Calu3 (cell line): ENCODE measurements at places on chromosomes 2 and 18. TPM values are rescaled to one million over a fixed set of nuclear protein-coding genes. Genes with fewer than 3 reads are reported as not detected.
A peak's percentile ranks its signal among the peaks of the same experiment; 100 is the strongest.

DNA sequence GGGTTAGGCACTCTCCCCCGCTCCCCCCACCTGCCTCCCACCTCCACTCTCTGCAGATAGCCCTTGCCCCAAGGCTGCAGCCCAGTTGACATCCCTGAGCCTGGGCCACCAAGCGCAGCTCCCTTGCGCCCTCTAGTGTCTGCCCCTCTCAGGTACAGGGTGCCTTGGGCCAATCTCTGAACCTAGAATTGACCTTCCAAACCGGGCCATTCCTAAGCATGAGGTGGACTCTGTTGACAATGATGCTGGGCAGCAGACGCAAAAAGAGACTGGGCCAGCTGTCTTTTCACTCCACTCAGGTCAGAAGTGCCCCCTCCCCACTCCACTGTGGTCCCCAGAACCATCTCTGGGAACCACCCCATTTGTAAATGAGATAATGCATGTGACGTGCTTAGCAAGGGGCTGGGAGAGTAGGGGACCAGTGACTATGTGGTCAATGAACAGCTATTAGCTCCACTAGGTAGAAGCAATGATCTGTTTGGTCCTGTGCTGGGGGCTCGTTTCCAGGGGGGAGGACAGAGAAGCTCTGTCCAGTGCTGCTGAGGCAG is 43.3 kb upstream of the PLB1 start:
- peaks cover 24% of the 10 kb centered on the region for H3K4me1 ChIP-seq
- H3K4me3 ChIP-seq: no peak overlapping the region
- no peak overlapping the region for H3K27ac ChIP-seq
- DNase-seq: peak; percentile 85
- H3K27me3 ChIP-seq: no peaks in the 10 kb centered on the region

- no peak for DNase-seq
- peaks cover 68% of the 10 kb centered on the region for H3K27me3 ChIP-seq
- no peaks in the 10 kb centered on the region for H3K36me3 ChIP-seq
- no peak overlapping the region for H3K27ac ChIP-seq
- no peak overlapping the region for H3K4me3 ChIP-seq
Measured at GRCh38 chr2:217995731-217996231, 7.0 kb downstream of the TNS1 start.

DNA sequence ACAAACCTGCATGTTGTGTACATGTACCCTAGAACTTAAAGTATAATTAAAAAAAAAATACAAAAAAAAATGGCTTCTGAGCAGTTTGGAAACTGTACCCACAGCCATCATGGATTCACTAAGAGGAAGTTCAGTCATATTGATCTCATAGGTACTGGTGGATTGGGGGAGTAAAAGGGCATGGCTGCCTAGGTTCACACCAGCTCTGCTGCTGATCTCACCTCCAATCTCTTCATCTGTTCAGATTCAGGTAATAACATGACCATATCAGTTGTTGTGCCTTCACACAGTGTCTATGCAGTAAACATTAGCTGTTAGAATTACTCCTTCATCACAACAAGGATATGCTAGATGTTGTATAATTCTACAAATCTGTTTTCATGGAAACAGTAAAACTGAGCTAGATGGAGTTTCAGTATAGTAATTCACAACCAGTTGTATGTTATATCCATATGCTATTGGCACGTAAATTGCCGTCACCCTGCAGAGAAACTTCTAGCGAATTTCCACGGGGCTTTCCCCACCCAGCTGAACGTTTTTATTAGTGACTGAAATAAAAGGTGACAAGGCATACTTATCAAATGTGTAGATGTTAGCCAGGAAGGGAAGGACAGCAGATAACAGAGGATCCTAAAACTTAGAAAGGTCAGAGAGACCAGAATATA is 59.3 kb upstream of the ITM2C start:
- H3K27ac ChIP-seq: no peak overlapping the region
- DNase-seq: no peak
- H3K4me1 ChIP-seq: peaks cover 4% of the 10 kb centered on the region
- H3K36me3 ChIP-seq: peaks cover 31% of the 10 kb centered on the region
- H3K4me3 ChIP-seq: no peak overlapping the region

DNA sequence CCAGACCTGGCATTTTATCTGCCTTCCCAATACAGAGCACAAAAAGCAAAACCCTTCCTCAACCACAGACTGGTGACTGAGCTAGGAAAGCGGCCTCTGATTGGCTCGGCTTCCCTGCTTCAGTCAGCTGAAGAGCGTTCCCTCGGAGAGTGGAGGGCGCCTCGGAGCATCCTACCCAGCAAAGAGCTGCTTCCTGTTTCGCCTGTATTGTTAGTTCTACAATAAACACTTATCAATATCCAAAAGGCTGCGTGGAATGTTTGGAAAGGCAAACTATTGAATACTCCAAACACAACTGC is 125.0 kb downstream of the CACNB4 start:
- peaks cover 85% of the 10 kb centered on the region for H3K27me3 ChIP-seq
- no peak overlapping the region for H3K4me3 ChIP-seq
- no peak overlapping the region for H3K27ac ChIP-seq
- DNase-seq: no peak
- no peaks in the 10 kb centered on the region for H3K36me3 ChIP-seq
- H3K4me1 ChIP-seq: no peaks in the 10 kb centered on the region

DNA sequence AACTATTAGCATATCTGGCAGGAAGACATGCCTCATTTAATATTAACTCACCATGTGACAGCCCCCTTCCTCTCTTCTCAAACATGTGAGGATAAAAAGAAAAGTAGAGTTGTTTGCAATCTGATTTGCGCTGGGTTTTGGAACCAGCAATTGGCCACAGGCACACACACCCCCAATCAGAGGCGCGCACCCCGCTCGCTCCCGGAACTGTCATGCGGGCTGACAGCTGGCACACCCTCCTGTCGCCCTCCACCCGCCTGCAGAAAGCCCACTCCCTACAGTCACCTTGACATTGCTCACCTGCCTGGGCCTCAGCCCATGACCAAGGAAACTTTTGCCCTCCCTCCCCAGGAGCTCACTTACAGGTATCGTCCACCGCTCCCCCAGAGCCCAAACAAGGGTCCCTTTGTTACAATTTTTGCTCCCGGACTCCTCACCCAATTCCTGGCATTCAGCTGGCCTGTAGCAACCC is 1.1 kb downstream of the COBLL1 start:
- H3K27ac ChIP-seq: peak overlapping the region; percentile 86
- H3K27me3 ChIP-seq: no peaks in the 10 kb centered on the region
- peak; percentile 83 for DNase-seq
- H3K4me1 ChIP-seq: peaks cover 18% of the 10 kb centered on the region

NEMP2 gene
- total RNA-seq: 8.5 and 10.2 TPM in 2 replicates

CFC1 gene
- total RNA-seq: not detected in 2 replicates

CMPK2 gene
- total RNA-seq: 26.6 and 76.6 TPM in 2 replicates

TRMT61B gene
- 17.0 and 18.1 TPM in 2 replicates for total RNA-seq
